Stimulated activated CD8-positive, alpha-beta memory T cell treated with anti-CD3 and anti-CD28 coated beads, Interleukin-7, amount 100 ng/mL, for 48 hours (primary cell): ENCODE measurements at places on chromosomes 16 and 17.

DNA sequence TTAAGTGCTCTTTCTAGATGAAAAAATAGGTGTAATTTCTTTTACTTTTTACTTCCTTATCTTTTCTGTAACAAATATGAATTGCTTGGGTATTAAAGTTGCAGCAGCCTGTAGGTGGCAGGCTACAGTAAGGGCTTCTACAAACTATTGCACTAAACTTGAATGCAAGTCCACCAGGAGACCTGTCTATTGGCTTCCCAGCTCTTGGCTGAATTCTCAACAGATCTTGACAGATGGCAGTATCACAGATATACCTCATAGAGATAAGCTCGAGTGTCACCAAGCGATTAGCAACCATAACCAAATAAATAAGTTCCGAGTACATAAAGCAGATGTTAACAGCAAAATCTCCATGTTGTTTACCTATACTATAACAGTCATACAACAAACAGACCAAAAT lies 5.9 kb downstream of the BBS2 start:
- no peak for DNase-seq

GRCh38 chr17:40322358-40323315 lies 13.7 kb downstream of the RARA start:
- DNase-seq: peak; percentile 74

DNA sequence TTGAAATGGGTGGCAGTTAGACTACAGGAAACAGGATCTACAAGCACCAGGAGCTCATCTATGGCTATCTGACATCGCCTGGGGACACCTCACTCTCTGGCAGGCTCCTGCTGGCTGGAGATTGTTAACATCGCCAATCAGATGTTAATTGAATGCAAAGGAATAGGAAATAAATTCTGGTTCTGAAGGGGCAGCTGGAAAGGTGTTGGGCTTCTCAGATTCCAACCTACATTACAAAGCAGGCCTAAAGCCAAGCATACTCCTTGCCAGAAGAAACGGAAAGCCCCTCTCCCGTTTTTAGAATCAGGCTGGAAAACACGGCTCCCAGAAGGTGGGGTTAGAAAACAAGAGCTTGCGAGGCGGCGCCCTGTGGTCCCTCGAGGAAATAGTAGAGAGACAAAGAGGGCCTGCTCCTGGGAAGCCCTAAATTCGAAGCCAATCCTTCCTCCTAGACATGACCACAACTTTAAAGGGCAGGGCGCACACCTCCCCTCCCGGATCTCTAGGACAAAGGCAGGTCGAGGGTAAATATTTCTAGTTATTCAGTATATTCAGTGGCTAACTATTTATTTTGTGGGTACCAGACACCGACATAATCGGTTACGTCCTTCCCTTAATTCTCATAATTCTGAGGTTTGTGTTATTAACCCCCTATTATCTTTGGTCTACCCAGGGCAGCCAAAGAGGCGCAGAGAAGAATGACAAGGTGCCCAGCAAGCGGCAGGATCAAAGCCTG lies 763 bp upstream of the TOM1L1 start:
- DNase-seq: no peak

GRCh38 chr16:70646260-70647241 lies at the start of gene IL34:
Gene IL34 (plus strand): TSS chr16:70646559. CDS start chr16:70646948, 389 bp downstream.
- DNase-seq: no peak

GRCh38 chr16:88804552-88805339 lies 1.2 kb downstream of the CDT1 start:
- DNase-seq: no peak

- no peak for DNase-seq
Measured at GRCh38 chr17:59972778-59973177, 8.2 kb upstream of the RNFT1 start.
